RCC 7860 (cell line): ENCODE measurements at places on chromosomes 11 and 22.

- DNase-seq: no peak
These were observed 75.7 kb downstream of the CYB5R2 start for GRCh38 chr11:7597620-7598019.

- DNase-seq: peak; percentile 73
These were observed 907 bp downstream of the SERPINH1 start for GRCh38 chr11:75562836-75563484.

- no peak for DNase-seq
These were observed 407 bp downstream of the QSER1 start for GRCh38 chr11:32893093-32893342.

DNA sequence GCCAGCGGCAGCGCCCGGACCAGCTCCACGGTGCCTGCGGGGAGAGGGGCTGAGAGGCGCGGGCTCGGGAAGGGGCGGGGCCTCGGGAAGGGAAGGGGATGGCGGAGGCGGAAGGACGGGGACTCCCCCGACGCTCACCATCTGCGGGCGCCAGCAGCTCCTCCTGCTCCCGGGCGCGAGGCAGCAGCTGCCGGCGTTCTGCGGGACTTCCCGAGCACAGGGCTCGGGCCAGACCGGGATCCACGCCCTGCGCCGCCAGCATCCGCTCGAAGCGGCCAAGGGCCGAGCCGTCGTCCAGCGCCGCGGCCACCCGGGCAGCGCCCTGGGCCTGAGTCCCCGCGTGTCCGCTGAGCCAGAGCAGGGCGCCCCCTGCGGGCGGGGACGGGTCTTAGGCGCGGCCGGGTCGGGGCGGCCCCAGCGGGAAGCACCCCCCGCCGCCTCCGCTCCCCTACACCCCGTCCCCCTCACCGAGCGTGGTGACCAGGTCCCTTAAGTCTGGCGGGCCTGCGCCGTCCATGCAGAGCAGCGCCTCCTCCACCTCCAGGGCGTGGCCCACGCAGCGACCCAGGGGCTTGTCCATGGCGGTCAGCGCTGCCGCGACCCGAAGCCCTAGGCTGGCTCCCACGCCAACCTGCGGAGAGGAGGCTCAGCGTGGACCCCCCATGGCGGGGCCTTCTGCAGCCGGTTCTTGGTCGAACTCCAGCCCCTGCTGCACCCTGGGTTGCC, 873 bp upstream of the SCO2 start:
- DNase-seq: peak; percentile 51

DNA sequence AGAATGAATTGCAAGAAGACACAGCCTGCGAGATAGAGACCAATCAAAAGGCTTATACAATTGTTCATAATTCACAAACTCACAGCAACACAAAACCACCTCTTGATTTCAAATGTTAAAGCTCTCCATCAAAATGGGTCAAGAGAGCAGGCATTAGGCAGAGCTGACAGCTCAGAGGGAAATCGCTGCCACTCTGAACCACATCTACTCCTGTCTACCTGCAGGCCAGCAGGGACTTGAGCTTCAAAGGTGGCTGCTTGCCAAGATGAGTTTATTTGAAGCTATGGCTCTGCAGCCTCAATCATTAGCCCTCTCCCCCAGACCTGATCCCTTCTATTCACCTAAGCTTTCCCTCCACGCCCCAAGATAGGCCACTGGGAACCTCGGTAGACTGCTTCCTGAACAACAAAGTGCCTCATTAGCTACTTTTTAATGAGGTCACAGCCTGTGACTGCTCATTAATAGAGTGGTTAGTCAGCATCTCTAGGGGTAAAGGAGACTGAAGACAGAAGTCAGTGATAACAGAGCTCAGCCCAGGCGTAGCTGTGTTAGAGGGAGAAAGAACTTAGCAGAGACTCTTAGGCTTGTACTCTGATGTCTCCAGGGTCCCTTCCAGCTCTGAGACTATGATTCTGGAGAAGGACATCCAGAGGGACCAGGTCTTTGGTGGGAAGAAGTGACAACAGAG, 21.2 kb upstream of the OR10A5 start:
- DNase-seq: no peak

- DNase-seq: no peak
These were observed 138.1 kb upstream of the RAG2 start for GRCh38 chr11:36736103-36736502.

DNA sequence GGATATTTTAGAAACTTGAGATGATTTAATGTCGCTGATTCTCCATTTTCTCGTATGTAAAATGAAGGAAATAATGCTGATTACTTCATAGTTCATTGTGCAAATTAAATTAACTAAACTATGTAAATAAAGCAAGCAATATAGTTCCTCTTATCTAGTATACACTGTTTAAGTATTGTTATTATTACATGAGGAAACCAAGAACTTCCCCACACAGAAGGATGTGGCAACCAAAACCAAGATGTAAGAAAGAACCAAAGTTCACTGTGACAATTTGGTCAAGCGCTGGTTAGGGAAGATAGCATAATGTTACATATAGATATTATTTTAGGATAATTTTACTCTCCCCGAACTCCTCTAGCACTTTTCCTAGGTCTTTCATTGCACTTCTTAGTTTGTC, 103.2 kb downstream of the XKR3 start:
- DNase-seq: no peak

DNA sequence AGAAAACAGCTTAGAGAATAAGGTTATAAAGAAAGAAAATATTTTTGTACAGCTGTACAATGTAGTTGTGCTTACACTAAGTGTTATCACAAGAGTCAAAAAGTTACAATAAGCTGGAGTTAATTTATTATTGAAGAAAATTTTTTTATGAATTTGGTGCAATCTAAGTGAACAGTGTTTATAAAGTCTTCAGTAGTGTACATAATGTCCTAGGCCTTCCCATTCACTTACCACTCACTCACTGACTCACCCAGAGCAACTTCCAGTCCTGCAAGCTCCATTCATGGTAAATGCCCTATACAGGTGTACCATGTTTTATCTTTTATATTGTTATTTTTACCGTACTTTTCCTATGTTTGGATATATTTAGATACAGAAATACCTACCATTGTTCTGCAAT, 34.7 kb downstream of the GDPD4 start:
- no peak for DNase-seq

- no peak for DNase-seq
These were observed 73.2 kb downstream of the GGTLC2 start for GRCh38 chr22:22717664-22718063.

GRCh38 chr11:59418156-59418555, 8.1 kb downstream of the OR5A2 start:
- DNase-seq: no peak

DNA sequence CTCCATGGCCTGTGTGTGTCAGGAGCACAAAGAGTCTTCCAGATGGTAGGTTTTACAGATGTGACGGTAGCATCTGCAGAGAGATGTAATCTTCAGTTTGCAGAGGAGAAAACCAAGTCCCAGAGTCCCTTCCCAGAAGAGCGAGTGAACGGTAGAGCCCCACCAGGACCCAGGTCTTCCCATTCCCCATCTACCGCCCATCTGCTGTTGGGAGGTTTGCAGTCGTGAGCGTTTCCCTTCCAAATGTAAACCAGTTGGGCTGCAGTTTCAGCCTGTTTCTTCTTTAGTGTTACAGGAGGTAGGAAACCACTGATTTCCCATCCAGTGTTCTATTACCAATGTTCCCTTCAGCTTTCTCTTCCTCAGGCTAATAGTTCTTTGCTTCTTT, 24.0 kb downstream of the PANX1 start:
- no peak for DNase-seq

DNA sequence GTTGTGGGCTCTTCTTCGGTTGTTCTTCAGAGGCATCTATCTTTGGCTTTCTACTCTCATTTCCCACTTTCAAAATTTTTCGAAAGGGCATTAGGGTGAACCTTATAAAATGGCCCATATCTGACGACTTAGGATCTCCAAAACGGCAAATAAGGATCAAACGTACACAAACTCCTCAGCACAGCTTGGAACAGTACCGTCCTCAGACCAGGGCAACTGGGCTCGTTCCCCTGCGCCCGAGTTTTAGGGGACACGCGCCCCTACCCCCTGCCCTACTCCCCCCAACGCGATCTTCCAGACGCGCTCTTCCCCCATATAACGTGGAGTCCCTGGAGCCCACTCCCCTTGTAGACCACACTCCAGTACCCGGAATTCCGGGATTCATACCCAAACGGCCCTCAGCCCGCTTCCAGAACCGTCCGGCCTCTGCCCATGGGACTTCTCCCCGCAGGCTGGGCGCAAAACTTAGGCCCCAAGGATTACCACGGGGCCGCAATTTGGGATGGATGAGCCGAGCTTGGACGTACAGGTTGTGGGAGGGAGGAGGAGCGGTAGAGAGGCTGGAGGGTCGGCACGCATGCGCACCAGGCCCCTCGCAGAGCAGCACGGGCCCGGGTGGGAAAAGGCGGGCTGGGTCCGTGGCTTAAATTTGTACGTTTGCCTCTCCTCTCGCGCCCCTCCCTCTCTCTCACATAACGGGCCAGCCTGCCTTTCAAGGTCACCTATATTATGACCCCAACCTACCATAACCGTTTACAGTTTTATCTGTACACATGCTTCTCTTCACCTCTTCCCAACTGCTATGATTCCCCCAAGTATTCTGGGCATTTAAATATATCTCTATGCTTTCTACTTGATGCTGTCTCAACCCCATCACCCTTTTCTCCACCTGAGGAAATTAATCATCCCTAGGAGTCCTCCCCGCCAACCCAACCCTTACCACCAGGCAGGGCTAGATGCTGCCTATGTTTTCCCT, 3.4 kb downstream of the CCDC89 start:
- DNase-seq: no peak

- DNase-seq: no peak
These were observed 71.7 kb downstream of the AMBRA1 start for GRCh38 chr11:46521961-46522681.

GRCh38 chr11:20443596-20443995, 56.1 kb downstream of the PRMT3 start:
- DNase-seq: no peak

GRCh38 chr22:26430600-26430999, 1.5 kb downstream of the ASPHD2 start:
- DNase-seq: no peak

- no peak for DNase-seq
These were observed 436.9 kb downstream of the BUD13 start for GRCh38 chr11:116335891-116336290.

GRCh38 chr22:48226026-48227013, 1463.9 kb downstream of the TBC1D22A start:
- DNase-seq: no peak

DNA sequence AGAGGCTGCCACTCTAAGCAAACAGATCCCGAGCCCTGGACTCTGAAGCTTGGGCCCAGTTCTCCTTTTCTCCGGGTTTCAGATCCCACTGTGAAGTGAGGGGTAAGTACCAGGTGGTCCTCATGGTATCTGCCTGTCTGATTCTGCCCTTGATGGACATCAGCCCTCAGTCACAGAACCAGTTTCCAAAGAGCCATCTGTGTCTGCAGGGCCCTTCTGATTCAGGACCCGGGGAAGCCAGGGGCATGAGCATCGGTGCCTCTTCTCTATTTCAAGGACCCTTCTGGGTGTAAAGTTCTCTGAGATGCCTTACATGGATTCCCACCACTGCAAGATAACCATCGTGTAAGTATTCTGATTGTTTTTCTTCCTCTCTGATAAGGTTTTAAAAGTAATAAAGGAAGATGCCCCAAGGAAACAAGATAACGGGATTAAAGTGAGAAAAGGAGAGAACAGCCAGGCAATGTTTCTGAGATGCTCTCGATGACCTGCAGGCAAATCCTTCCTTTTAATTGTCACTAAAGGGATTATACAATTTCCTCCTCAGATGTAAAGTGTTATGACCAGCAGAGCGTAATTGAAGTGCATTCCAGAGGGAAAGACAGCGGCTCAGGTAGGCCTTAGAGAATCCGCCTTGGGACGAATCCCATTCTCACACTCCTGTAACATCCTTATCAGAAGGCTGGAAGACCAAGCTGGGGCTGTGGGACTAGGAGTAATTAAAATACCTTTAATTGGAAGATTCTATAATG, 924.3 kb downstream of the TBC1D22A start:
- DNase-seq: no peak

GRCh38 chr22:20130319-20130718, 1.3 kb upstream of the ZDHHC8 start:
- DNase-seq: no peak

DNA sequence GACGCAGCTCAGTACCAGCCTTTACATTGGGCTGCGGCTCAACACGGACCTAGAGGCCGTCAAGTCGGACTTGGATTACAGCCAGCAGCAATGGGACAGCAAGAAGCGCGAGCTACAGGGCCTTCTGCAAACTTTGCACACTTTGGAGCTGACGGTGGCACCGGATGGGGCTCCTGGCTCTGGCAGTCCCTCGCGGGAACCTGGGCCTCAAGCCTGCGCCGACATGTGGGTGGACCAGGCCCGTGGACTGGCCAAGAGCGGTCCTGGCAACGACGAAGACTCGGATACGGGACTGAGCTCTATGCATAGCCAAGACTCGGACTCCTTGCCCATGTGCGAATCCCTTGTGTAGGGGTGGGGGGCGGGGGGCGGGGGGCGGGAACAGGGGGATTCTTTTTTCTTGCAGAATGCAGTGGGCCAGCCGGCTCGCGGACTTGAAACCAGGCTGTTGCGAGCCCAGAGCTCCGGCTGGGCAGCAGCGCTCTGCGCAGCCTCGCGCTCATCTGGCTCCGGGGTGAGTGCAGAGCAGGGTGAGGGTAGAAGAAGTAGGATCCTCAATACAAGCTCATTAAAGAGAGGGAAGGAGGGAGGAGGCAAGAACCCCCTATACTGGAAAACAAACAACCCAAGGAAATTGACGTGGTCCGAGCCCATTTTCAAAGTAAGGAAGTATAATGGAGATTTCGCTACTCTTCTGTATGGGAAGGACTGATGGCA, 1.8 kb downstream of the RASSF10 start:
- no peak for DNase-seq

DNA sequence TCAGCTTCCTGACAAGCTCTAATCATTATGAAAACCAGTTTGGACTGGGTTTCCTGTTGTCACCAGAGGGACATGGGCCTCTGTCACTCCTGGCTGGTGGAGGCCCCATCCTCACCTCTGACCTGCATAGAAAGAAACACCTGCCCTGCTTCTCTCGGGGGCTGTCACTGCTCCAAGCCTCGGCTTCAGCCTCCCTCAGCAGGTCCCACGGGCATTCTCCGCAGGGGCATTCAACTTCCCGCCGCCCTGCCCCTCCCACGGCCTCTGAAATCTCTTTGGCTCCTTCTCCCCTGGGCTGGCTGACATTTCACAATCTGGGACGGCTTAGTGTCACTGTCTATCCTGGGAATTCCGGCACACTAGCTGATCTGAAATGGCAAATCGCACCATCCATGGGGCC, 257.9 kb downstream of the CTTN start:
- DNase-seq: no peak

GRCh38 chr22:24510637-24511625, 15.8 kb downstream of the UPB1 start:
- peak; percentile 77 for DNase-seq

- DNase-seq: no peak
These were observed 621 bp downstream of the HMOX1 start for GRCh38 chr22:35381424-35382009.

DNA sequence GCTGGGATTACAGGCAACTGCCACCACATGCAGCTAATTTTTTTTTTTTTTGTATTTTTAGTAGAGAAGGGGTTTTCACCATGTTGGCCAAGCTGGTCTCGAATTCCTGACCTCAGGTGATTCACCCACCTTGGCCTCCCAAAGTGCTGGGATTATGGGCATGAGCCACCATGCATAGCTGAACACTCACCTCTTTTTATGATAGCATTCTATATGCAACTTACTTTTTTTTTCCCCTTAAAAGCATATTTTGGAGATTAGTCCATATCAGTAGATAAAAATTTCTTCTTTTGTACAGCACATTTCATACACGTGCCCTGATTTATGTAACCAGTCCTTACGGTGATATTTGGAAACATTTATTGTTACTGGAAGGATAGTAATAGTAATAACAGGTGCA, 14.6 kb downstream of the GTPBP1 start:
- no peak for DNase-seq

GRCh38 chr11:16110886-16111285, 245.5 kb downstream of the SOX6 start:
- DNase-seq: no peak
